ENCODE measurements at places on chromosomes 4 and X.

- no peak for DNase-seq
These were observed 36.6 kb upstream of the SPARCL1 start for GRCh38 chr4:87565746-87566145.

- DNase-seq = no peak
These were observed 21.7 kb upstream of the PUDP start for GRCh38 chrX:7169627-7170026.

DNA sequence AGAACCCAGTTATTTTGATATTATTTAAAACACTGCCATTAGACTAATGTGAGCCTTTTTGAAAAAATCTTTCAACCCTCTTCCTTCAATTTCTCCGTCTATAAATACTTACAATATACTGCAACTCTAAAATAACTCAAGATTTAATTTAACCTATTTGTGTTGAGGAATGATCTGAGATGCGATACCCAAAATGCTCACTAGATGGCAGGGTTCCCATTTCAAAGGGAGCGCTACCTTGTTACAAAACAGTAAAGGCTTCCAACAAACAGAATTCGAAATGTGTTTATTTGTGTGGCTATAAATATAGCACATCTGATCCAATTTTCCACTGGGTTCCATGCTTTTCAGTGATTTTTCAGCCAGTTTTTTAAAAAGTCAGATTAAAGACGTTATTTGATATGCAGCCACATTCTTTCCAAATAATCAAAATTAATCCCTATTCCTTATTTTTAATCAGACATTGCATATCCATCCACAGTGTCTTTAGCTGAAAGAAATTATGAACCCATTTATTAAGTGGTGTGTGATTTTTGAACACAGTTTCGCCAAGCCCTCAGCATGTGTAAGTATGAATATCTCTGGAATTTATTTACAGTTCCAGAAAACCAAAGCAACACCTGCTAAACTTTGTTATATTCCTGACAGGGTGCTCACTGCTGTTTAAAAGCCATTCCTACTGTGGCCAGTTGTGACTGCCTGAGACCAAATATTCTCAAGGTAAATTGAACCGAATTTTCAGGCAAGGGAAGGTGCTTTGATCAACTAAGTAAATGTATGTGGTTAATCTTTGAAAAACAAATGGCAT lies 668.0 kb upstream of the LCORL start:
- peak; percentile 57 for DNase-seq

- no peak for DNase-seq
These were observed 4.2 kb upstream of the TMEM154 start for GRCh38 chr4:152684007-152684406.

All from fibroblast of the conjunctiva (primary cell).